ENCODE measurements at places on chromosomes 4 and X. TPM values are rescaled to one million over a fixed set of nuclear protein-coding genes. Genes with fewer than 3 reads are reported as not detected.

- H3K27ac ChIP-seq, result no peak overlapping the region
- H3K36me3 ChIP-seq, result peaks cover 12% of the 10 kb centered on the region
- no peak for DNase-seq
- H3K27me3 ChIP-seq, result no peaks in the 10 kb centered on the region
- peaks cover 14% of the 10 kb centered on the region for H3K4me1 ChIP-seq
- H3K4me3 ChIP-seq, result no peak overlapping the region
Observed at GRCh38 chr4:53103481-53103880, 241.4 kb downstream of the RASL11B start.

Gene SMIM31
- not detected for total RNA-seq

Gene FANCB
- 17.0 TPM for total RNA-seq

DNA sequence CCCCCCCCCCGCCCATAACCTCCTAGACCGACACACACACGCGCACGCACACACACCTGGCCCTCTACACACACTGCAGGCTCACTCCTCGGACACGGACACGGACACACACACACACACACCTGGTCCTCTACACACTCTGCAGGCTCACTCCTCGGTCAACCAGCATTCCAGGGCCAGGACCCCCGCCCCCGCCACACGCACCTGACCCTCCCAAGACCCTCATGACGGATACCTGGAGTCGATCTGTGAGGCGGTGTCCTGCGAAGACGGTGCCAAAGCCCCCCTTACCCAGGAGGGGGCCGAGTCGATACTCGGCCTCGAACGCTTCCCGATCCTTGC is 552 bp downstream of the PIM2 start:
- DNase-seq, result no peak
- H3K4me3 ChIP-seq, result peak overlapping the region; percentile 98
- no peaks in the 10 kb centered on the region for H3K27me3 ChIP-seq
- H3K27ac ChIP-seq, result peak overlapping the region; percentile 97
- H3K4me1 ChIP-seq, result peaks cover 35% of the 10 kb centered on the region

- DNase-seq, result no peak
- H3K27me3 ChIP-seq, result no peaks in the 10 kb centered on the region
- no peak overlapping the region for H3K4me3 ChIP-seq
- H3K4me1 ChIP-seq, result no peaks in the 10 kb centered on the region
Observed at GRCh38 chr4:32148111-32148666, 1428.0 kb downstream of the PCDH7 start.

DNA sequence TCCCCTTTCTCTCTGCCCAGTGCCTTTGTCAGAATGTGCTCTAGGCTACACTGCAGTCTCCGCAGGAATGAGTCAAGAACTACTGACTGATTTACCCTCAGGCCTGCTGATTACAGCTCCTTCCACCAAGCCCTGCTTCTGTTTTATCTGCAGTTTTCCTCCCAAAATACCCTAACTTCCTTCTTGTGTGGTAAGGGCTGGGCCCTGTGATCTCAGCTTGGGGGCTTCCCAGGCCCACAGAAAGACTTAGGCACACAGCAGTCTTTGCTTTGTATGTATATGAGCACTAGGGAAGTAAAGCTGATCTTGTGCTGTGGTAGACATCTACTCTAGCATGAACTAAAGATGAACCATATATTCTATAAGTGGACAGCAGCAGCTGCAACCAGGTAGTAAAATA is 18.8 kb downstream of the PAK3 start:
- no peak for DNase-seq
- H3K27ac ChIP-seq, result no peak overlapping the region
- no peaks in the 10 kb centered on the region for H3K36me3 ChIP-seq
- no peaks in the 10 kb centered on the region for H3K27me3 ChIP-seq
- H3K4me3 ChIP-seq, result no peak overlapping the region

Gene GYPB
- total RNA-seq, result not detected

Gene RHOXF2
- total RNA-seq, result not detected

- no peaks in the 10 kb centered on the region for H3K4me1 ChIP-seq
- H3K27me3 ChIP-seq, result peaks cover 19% of the 10 kb centered on the region
- H3K27ac ChIP-seq, result no peak overlapping the region
- no peak for DNase-seq
Observed at GRCh38 chr4:158166701-158167100, 6.1 kb downstream of the GASK1B start.

- H3K4me1 ChIP-seq, result peaks cover 7% of the 10 kb centered on the region
- no peak for DNase-seq
- H3K36me3 ChIP-seq, result no peaks in the 10 kb centered on the region
- peaks cover 3% of the 10 kb centered on the region for H3K27me3 ChIP-seq
- H3K27ac ChIP-seq, result no peak overlapping the region
Observed at GRCh38 chr4:54714631-54715030, 56.9 kb downstream of the KIT start.

Gene GRIA2
- not detected for total RNA-seq

Gene PLAC1
- total RNA-seq, result not detected

Gene DUX4
- total RNA-seq, result not detected

GRCh38 chrX:72306851-72307645 is 1.3 kb upstream of the CITED1 start:
- peak overlapping the region; percentile 44 for H3K27ac ChIP-seq
- H3K36me3 ChIP-seq, result no peaks in the 10 kb centered on the region
- no peak for DNase-seq

- peaks cover 33% of the 10 kb centered on the region for H3K4me1 ChIP-seq
- H3K27me3 ChIP-seq, result no peaks in the 10 kb centered on the region
- DNase-seq, result no peak
Observed at GRCh38 chrX:14027511-14028019, 2.1 kb downstream of the GEMIN8 start.

- H3K27ac ChIP-seq, result no peak within 1 kb of the TSS
- no peaks in the 10 kb centered on the region for H3K27me3 ChIP-seq
- no peak for DNase-seq
- peaks cover 5% of the 10 kb centered on the region for H3K4me1 ChIP-seq
- H3K36me3 ChIP-seq, result no peaks in the 10 kb centered on the region
Observed at GRCh38 chrX:103376118-103376978, at the start of gene BEX3. Gene BEX3 (plus strand): TSS chrX:103376538. CDS start chrX:103377522, 984 bp downstream.

Gene POLA1
- 38.3 TPM for total RNA-seq

DNA sequence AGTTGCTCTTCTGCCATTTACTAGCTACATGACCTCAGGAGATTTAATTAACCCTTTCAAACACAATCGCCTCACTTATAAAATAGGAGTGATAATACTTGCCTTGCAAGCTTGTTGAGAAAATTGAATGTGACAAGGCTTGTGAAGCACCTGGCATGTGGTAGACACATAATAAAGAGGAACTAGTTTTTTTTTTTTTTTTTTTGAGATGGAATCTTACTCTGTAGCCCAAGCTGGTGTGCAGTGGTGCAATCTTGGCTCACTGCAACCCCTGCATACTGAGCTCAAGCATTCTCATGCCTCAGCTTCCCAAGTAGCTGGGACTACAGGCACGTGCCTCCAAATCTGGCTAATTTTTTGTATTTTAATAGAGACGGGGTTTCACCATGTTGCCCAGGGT is 73.7 kb upstream of the STIM2 start:
- H3K27ac ChIP-seq, result no peak overlapping the region
- H3K4me1 ChIP-seq, result peaks cover 6% of the 10 kb centered on the region
- H3K27me3 ChIP-seq, result peaks cover 4% of the 10 kb centered on the region

Gene GALNTL6
- total RNA-seq, result not detected

GRCh38 chr4:134298313-134298712 is 96.7 kb upstream of the PABPC4L start:
- no peak overlapping the region for H3K4me3 ChIP-seq
- no peaks in the 10 kb centered on the region for H3K36me3 ChIP-seq
- H3K4me1 ChIP-seq, result no peaks in the 10 kb centered on the region
- no peak overlapping the region for H3K27ac ChIP-seq

Gene SERTM2
- total RNA-seq, result not detected

GRCh38 chrX:12494400-12495138 is 296.6 kb upstream of the PRPS2 start:
- no peaks in the 10 kb centered on the region for H3K27me3 ChIP-seq
- H3K4me3 ChIP-seq, result no peak overlapping the region
- no peak for DNase-seq
- no peaks in the 10 kb centered on the region for H3K4me1 ChIP-seq
- no peaks in the 10 kb centered on the region for H3K36me3 ChIP-seq
- no peak overlapping the region for H3K27ac ChIP-seq

GRCh38 chrX:150291014-150291413 is 72.1 kb upstream of the MAMLD1 start:
- no peak overlapping the region for H3K4me3 ChIP-seq
- no peak for DNase-seq
- H3K27ac ChIP-seq, result no peak overlapping the region
- H3K36me3 ChIP-seq, result no peaks in the 10 kb centered on the region
- peaks cover 2% of the 10 kb centered on the region for H3K27me3 ChIP-seq

Gene JADE3
- 1.3 TPM for total RNA-seq

Gene CPLX1
- total RNA-seq, result 1.3 TPM

GRCh38 chrX:19990151-19990555 is 708 bp downstream of the BCLAF3 start:
- peaks cover 2% of the 10 kb centered on the region for H3K36me3 ChIP-seq
- peak overlapping the region; percentile 94 for H3K4me3 ChIP-seq
- peak overlapping the region; percentile 80 for H3K27ac ChIP-seq
- H3K27me3 ChIP-seq, result peaks cover 2% of the 10 kb centered on the region

Gene FRG2
- total RNA-seq, result not detected

DNA sequence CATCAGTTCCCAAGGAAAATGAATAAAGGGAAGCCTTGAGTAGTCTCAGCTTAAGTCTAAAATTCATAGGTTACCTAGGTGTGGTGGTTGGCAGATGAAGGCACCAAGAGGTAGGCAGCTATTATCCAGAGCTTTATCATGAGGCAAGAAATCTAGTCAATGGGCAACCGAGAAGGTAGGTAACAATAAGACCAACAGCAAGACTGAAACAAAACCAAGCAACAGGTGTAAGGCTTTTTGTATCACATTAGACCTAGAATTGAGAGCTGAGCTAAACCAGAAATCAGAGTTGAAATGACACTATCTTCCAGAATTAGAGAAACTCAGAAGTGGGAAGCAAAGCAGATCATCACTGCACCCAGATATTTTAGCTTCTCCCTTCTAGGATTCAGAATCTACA is 117.1 kb downstream of the CAMK2D start:
- peaks cover 71% of the 10 kb centered on the region for H3K4me1 ChIP-seq
- peaks cover 20% of the 10 kb centered on the region for H3K36me3 ChIP-seq
- no peak overlapping the region for H3K4me3 ChIP-seq
- H3K27me3 ChIP-seq, result no peaks in the 10 kb centered on the region
- DNase-seq, result no peak

Gene HTN1
- total RNA-seq, result not detected

Gene DRP2
- total RNA-seq, result 0.39 TPM

GRCh38 chr4:88756149-88756548 is 58.5 kb upstream of the NAP1L5 start:
- peaks cover 9% of the 10 kb centered on the region for H3K36me3 ChIP-seq
- H3K27me3 ChIP-seq, result peaks cover 2% of the 10 kb centered on the region
- peaks cover 2% of the 10 kb centered on the region for H3K4me1 ChIP-seq
- no peak overlapping the region for H3K4me3 ChIP-seq
- no peak overlapping the region for H3K27ac ChIP-seq
- no peak for DNase-seq

GRCh38 chr4:159209249-159209648 is 106.4 kb downstream of the RAPGEF2 start:
- H3K4me3 ChIP-seq, result no peak overlapping the region
- H3K27me3 ChIP-seq, result no peaks in the 10 kb centered on the region
- no peak overlapping the region for H3K27ac ChIP-seq

GRCh38 chr4:135824759-135825296 is 1623.2 kb upstream of the PABPC4L start:
- no peaks in the 10 kb centered on the region for H3K27me3 ChIP-seq
- no peak for DNase-seq
- H3K4me3 ChIP-seq, result no peak overlapping the region

- H3K4me3 ChIP-seq, result no peak overlapping the region
- H3K36me3 ChIP-seq, result no peaks in the 10 kb centered on the region
- DNase-seq, result no peak
- H3K4me1 ChIP-seq, result no peaks in the 10 kb centered on the region
Observed at GRCh38 chr4:5224340-5224739, 173.1 kb downstream of the STK32B start.

DNA sequence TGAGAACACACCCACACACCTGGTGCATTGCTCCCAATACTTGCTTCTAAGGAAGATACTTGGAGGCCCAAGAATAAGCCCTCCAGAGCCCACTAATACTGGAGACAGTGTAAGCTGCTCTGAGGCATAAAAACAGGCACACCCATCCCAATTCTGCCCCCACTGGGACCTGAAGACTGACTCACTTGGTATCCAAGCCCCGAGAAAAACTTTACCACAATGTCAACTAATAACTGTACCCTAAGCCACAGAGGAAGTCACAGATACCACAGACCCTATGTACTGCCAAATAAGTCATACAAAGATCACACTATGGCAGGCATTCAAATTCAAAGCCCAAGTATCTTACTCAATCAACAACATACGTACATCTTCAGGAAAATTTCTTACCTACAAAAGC is 398.2 kb upstream of the SPANXN1 start:
- no peaks in the 10 kb centered on the region for H3K27me3 ChIP-seq
- no peaks in the 10 kb centered on the region for H3K4me1 ChIP-seq
- H3K36me3 ChIP-seq, result no peaks in the 10 kb centered on the region
- no peak overlapping the region for H3K27ac ChIP-seq

DNA sequence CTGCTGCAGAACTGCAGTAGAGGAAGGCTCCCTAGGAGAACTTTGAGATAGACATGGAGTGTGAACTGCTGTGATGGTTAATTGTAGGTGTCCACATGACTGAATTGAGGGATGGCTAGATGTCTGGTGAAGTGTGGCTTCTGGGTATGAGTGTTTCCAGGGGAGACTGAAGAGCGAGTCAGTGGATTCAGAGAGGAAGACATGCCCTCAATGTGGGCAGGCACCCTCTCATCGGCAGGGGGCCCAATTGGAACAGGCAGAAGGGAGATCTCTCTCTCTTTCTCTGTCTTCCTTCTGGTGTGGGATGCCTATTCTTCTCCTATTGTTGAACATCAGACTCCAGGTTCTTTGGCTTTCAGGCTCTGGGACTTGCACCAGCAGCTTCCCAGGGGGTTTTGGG is 304.7 kb upstream of the GATB start:
- peaks cover 62% of the 10 kb centered on the region for H3K4me1 ChIP-seq
- H3K27me3 ChIP-seq, result peaks cover 3% of the 10 kb centered on the region
- H3K36me3 ChIP-seq, result peaks cover 8% of the 10 kb centered on the region
- H3K27ac ChIP-seq, result no peak overlapping the region

Gene PLXNB3
- total RNA-seq, result 0.81 TPM

GRCh38 chr4:3218824-3219760 is 29.9 kb upstream of the MSANTD1 start:
- no peaks in the 10 kb centered on the region for H3K27me3 ChIP-seq
- peaks cover 12% of the 10 kb centered on the region for H3K4me1 ChIP-seq
- DNase-seq, result no peak
- no peak overlapping the region for H3K4me3 ChIP-seq

Gene PLP1
- total RNA-seq, result not detected

DNA sequence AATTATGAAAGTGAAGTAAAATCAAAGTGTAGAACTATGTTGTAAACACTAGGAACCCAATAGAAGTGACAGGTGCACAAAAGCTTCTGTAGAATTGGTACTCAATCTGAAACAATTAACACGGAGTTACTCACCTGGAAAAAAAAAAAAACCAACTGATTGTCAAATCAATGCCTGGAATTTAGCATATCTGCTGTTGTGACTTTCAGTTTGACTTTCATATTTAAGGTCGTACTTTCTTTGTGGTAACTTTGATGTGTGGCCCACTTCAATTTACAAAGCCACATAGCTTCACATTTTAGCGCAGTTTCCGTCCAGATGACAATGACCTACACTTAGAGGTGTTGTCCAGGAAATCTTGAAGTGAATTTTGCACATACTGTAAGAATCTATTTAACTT is 1124.9 kb downstream of the STIM2 start:
- no peak for DNase-seq
- no peaks in the 10 kb centered on the region for H3K36me3 ChIP-seq
- H3K4me1 ChIP-seq, result no peaks in the 10 kb centered on the region
- H3K27me3 ChIP-seq, result no peaks in the 10 kb centered on the region

Gene CSAG1
- total RNA-seq, result not detected

Measured in activated T-helper 1 cell treated with anti-CD3 and anti-CD28 coated beads, Interleukin-12 subunit alpha, Interleukin-12 subunit beta, Interleukin-2, Interleukin-4 antibody, amounts not matched to agents 30 ng/mL and 10 ng/mL and 1 ng/mL, durations not matched to agents 14 hours and 24 hours and 36 hours (primary cell).